ENCODE measurements at places on chromosomes 12 and 14. TPM values are rescaled to one million over a fixed set of nuclear protein-coding genes. Genes with fewer than 3 reads are reported as not detected.

- no peak for DNase-seq
These were observed 82.6 kb downstream of the DUSP16 start for GRCh38 chr12:12480074-12480473.

DNA sequence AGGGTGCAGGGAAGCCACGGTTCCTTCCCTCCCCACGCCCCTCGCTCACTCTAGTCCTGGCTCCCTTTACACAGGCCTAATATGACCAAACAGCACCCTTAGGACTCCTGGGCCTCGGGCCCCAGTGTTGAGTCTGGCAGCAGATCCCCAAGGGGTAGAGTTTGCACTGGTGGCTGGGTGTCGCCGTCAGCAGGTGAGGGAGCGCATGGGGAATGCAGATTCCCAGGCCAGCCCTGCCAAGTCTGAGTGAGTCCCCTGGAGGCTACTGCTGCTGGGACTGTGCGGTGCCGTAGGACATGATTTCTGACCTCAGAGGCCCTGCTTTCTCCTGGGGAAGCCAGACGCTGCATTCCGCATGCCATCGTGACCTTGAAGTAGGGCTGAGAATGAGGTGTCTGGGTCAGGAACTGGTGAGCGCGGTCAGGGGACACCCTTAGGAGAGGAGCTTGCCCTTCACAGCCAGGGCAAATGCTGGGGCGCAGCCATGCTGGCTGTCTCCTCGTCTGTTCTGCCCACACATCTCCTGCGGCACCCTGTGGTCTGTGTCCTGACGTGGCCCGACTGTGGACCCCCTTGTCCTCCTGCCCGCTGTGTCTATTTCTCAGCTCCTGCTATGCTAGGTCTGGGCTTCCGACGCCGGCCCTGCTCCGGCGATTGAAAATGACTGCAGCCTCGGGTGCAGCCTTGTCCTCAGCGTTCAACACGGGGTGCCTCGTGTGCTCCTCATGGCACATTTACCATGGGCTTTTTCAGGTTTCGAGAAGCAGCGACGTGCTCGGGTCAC lies 37.6 kb upstream of the PRMT8 start:
- DNase-seq = no peak

CAPZA3 gene
- not detected for total RNA-seq

- DNase-seq = no peak
These were observed 33.6 kb upstream of the BDKRB2 start for GRCh38 chr14:96170961-96171592.

- no peak for DNase-seq
These were observed 4.0 kb upstream of the AQP2 start for GRCh38 chr12:49946497-49946896.

DNA sequence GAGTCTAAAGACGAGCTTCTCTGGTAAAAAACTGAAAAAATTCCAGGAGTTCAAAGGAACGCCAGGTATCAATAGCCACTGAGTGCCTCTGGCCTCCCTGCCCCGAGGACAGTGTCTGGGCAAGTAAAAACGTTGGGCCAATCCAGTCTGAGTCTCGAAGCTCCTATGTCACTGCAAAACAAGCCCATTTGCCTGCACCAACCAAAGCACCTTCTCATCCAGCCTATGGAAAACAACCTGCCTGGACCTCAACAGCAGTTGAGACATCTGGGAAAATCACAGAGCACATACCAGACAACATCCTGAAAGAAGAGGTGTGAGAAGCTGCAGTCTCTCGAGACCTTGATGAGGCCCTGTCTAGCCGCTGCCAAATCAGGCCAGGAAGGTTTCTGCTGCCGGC lies 56.6 kb downstream of the RNF34 start:
- no peak for DNase-seq

GRCh38 chr14:103071544-103072251 lies 12.3 kb upstream of the LBHD2 start:
- no peak for DNase-seq

GRCh38 chr12:28239918-28240317 lies 49.7 kb downstream of the CCDC91 start:
- no peak for DNase-seq
